Spleen (tissue), 13 donors: ENCODE measurements at places on chromosomes 13 and 19. TPM values are rescaled to one million over a fixed set of nuclear protein-coding genes. Genes with fewer than 3 reads are reported as not detected.

DNA sequence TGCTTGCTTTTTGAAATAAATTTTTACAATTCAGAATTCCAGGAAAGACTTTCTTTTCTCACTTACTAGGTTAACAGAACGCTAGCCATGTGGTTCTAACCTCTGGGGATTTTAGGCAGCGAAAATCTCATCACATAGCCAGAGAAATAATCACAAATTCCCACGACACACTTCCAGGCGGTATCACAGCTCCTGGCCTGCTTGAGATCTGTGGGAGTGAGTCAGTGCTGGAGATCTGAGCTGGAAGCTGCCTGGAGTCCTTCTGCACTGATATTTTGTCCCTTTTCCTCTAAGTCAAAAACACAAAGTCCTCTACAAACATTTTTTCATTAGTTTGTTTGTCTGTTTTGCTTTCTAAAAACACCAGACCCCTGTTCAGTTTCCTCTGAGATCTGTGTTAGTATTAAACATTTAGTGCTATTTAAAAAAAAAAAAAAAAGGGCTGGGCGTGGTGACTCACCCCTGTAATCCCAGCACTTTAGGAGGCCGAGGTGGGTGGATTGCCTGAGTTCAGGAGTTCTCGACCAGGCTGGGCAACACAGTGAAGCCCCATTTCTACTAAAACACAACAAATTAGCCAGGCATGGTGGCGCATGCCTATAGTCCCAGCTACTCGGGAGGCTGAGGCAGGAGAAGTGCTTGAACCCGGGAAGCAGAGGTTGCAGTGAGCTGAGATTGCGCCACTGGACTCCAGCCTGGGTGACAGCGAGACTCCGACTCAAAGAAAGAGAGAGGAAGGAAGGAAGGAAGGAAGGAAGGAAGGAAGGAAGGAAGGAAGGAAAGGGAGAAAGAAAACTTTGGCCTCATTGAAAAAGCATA, 12.2 kb upstream of the UBE2L5 start:
- DNase-seq, result no peak
- peaks cover 8% of the 10 kb centered on the region for H3K4me1 ChIP-seq
- H3K27me3 ChIP-seq, result no peaks in the 10 kb centered on the region
- no peak overlapping the region for H3K27ac ChIP-seq
- H3K4me3 ChIP-seq, result no peak overlapping the region

GRCh38 chr19:5261156-5261890, 79.3 kb downstream of the PTPRS start:
- no peak overlapping the region for H3K27ac ChIP-seq
- H3K4me1 ChIP-seq, result no peaks in the 10 kb centered on the region
- H3K27me3 ChIP-seq, result no peaks in the 10 kb centered on the region
- no peak for DNase-seq

DNA sequence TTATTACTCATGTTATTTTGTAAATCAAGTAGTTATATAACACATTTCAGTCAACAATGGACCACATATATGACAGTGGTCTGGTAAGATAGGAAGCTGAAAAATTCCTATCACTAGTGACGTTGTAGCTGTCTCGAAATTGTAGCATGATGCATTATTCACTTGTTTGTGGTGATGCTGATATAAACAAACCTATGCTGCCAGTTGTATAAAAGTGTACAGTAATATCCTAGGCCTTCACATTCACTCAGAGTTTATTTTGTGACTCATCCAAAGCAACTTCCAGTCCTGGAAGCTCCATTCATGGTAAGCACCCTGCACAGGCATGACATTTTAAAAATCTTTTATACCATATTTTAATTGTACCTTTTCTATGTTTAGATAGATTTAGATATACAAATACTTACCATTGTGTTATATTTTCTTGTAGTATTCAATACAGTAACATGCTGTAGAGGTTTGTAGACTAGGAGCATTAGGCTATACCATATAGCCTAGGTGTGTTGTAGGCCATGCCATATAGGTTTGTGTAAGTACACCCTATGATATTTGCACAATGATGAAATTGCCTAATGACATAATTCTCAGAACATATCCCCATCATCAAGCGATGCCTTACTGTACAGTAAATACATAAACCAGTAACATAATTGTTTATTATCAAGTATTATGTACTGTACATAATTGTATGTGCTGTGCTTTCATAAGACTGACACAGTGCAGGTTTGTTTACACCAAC, 49.3 kb downstream of the IFT88 start:
- H3K27ac ChIP-seq, result no peak overlapping the region
- DNase-seq, result no peak
- no peaks in the 10 kb centered on the region for H3K4me1 ChIP-seq
- H3K27me3 ChIP-seq, result no peaks in the 10 kb centered on the region
- no peaks in the 10 kb centered on the region for H3K36me3 ChIP-seq

GRCh38 chr13:104798486-104798885, 1732.3 kb upstream of the SLC10A2 start:
- no peak overlapping the region for H3K27ac ChIP-seq
- H3K4me3 ChIP-seq, result no peak overlapping the region
- H3K4me1 ChIP-seq, result no peaks in the 10 kb centered on the region
- H3K27me3 ChIP-seq, result no peaks in the 10 kb centered on the region

FGF9 gene
- not detected for total RNA-seq

- H3K4me1 ChIP-seq, result no peaks in the 10 kb centered on the region
- no peak overlapping the region for H3K27ac ChIP-seq
These were observed 111.7 kb downstream of the SHISA2 start for GRCh38 chr13:25939961-25940687.

DNA sequence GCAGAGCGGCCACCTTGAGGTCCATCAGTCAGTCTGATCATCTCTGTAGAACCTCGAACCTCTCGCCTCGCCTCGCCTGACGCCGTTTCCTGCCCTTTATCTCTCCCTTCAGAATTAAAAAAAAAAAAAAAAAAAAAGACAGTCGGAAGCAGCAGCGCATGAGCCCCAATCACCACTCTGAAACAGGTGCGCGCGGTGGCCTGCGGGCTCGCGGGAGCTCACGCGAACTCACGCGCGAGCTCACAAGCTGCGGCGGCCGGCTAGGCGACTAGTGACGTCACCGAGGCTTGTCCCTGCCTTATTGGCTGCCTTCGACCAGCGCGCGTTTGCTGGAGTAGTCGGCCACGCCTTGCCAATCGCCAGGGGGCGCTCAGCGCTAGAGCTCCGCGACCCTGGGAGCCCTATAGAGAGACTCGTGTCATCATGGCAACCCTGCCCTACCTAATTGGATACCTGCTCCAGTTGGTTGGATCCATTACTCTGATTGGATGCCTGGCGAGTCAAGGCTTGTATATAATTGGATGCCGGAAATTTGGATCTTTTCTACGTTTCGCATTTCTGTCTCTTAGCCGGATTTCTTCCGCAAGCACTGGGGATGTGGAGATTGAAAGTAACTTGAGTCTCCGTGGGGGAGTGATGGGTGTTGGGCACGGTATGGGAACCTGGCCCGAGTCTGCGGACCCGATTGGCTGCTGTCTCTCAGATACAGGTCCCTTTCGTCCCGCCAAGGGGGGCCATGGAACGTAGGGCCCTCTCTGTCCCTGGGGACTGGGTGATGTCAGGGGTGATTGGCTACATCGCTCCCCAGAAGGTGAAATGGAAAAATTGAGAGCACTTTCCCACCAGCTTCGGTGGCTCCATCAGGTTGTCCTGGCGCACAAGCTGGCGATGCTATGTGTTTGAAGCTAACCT, 31.6 kb downstream of the SYT3 start:
- no peak overlapping the region for H3K4me3 ChIP-seq
- peak; percentile 84 for DNase-seq
- H3K27ac ChIP-seq, result no peak overlapping the region
- peaks cover 18% of the 10 kb centered on the region for H3K27me3 ChIP-seq

CEACAM4 gene
- total RNA-seq, result 22.3 TPM

EPS8L1 gene
- total RNA-seq, result 3.1 TPM

DNA sequence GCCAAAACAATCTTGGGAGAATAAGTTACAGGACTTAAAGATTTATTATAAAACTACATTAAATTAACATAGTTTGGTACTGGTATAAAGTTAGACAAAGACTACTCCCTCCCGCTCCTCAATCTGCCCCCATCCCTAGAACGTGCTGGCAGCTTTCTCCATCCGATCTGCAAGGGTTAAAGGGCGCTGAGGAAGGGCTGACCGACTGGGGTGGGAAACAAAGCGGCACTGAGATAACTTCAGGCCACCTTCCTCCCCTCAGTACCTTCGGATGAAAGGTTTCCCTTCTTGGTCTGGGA, 790 bp upstream of the SUGT1 start:
- H3K4me3 ChIP-seq, result peak overlapping the region; percentile 66
- H3K27me3 ChIP-seq, result no peaks in the 10 kb centered on the region
- H3K36me3 ChIP-seq, result no peaks in the 10 kb centered on the region
- H3K27ac ChIP-seq, result peak overlapping the region; percentile 94
- H3K4me1 ChIP-seq, result peaks cover 22% of the 10 kb centered on the region

SIPA1L3 gene
- 45.1 TPM for total RNA-seq

DNA sequence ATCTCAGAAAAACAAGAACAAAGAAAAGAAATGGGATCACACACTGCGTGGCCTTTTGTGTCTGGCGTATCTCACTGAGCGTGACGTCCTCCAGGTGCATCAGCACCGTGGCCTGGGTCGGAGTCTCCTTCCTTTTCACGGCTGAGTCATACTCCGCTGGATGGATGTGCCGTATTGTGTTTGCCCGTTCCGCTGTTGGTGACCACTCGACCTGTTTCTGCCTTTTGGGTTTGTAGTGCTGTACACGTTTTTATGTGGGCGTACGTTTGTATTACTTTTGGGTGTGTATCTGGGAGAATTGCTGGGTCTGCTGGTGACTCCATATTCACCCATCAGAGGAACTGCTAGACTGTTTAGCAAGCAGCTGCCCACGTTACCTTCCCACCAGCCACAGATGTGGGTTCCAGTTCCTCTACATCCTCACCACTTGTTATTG, 11.4 kb downstream of the ARID3A start:
- H3K4me3 ChIP-seq, result no peak overlapping the region
- peaks cover 58% of the 10 kb centered on the region for H3K36me3 ChIP-seq
- no peak overlapping the region for H3K27ac ChIP-seq
- no peaks in the 10 kb centered on the region for H3K27me3 ChIP-seq
- no peak for DNase-seq

UFM1 gene
- total RNA-seq, result 58.1 TPM

TLE6 gene
- total RNA-seq, result 2.3 TPM

GRCh38 chr19:44653977-44654774, 10.5 kb downstream of the PVR start:
- peaks cover 21% of the 10 kb centered on the region for H3K4me1 ChIP-seq
- H3K27me3 ChIP-seq, result no peaks in the 10 kb centered on the region
- no peak overlapping the region for H3K27ac ChIP-seq
- H3K4me3 ChIP-seq, result no peak overlapping the region
- peaks cover 9% of the 10 kb centered on the region for H3K36me3 ChIP-seq

DNA sequence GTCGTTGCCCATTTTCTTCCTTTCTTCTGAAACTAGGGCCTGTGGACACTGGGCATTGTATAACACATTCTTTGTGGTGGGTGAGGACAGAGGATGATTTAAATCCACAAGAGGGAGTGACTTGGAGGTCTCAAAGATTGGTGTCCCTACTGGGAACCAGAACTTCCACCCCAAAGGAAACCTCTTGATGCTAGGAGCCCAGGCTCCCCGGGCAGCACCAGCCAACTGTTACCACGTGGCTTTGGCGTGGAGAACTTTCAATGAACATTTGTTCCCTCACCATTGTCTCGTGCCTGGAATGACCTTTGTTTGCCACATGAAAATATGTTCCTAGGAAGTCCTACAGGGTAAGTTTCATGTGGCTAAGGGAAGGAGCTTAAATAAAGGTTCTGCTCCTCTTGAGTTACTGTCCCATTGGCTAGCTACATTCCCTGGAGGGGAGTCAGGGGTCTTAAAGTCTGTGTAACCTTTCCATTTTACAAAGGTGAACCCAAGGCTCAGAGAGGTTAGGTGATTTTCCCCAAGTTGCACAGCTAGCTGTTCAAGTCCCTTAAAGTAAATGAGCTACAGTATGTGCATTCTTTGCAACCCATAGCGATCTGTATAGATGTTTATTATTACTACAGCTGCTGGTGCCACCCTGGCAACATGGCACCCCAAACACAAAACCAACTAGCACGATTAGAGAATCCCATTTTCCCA, 5.0 kb upstream of the CDX2 start:
- no peak overlapping the region for H3K4me3 ChIP-seq
- H3K4me1 ChIP-seq, result peaks cover 12% of the 10 kb centered on the region
- no peaks in the 10 kb centered on the region for H3K36me3 ChIP-seq
- H3K27ac ChIP-seq, result no peak overlapping the region
- peaks cover 100% of the 10 kb centered on the region for H3K27me3 ChIP-seq

GRCh38 chr19:40417643-40417981, 4.4 kb upstream of the PRX start:
- H3K4me1 ChIP-seq, result peaks cover 66% of the 10 kb centered on the region
- peak overlapping the region; percentile 87 for H3K27ac ChIP-seq
- H3K4me3 ChIP-seq, result no peak overlapping the region
- H3K36me3 ChIP-seq, result peaks cover 5% of the 10 kb centered on the region
- H3K27me3 ChIP-seq, result no peaks in the 10 kb centered on the region

GRCh38 chr19:9945319-9945966, 9.1 kb upstream of the OLFM2 start:
- peaks cover 5% of the 10 kb centered on the region for H3K27me3 ChIP-seq
- DNase-seq, result no peak
- no peak overlapping the region for H3K4me3 ChIP-seq
- no peak overlapping the region for H3K27ac ChIP-seq

- no peak overlapping the region for H3K27ac ChIP-seq
- H3K4me3 ChIP-seq, result no peak overlapping the region
- H3K36me3 ChIP-seq, result no peaks in the 10 kb centered on the region
- no peaks in the 10 kb centered on the region for H3K27me3 ChIP-seq
These were observed 28.2 kb downstream of the CILP2 start for GRCh38 chr19:19566306-19566705.

MCEMP1 gene
- total RNA-seq, result 95.6 TPM

- H3K27ac ChIP-seq, result no peak overlapping the region
- peaks cover 4% of the 10 kb centered on the region for H3K27me3 ChIP-seq
- no peak overlapping the region for H3K4me3 ChIP-seq
- peak; percentile 48 for DNase-seq
- no peaks in the 10 kb centered on the region for H3K36me3 ChIP-seq
These were observed 44.6 kb downstream of the ZNF787 start for GRCh38 chr19:56076498-56076897.

IZUMO1 gene
- total RNA-seq, result 2.8 TPM

FAM83E gene
- not detected for total RNA-seq

SIGLEC5 gene
- total RNA-seq, result 12.9 TPM

- no peak for DNase-seq
- no peaks in the 10 kb centered on the region for H3K27me3 ChIP-seq
- no peaks in the 10 kb centered on the region for H3K4me1 ChIP-seq
- no peak overlapping the region for H3K27ac ChIP-seq
These were observed 115.8 kb downstream of the KATNAL1 start for GRCh38 chr13:30191491-30192100.

DNA sequence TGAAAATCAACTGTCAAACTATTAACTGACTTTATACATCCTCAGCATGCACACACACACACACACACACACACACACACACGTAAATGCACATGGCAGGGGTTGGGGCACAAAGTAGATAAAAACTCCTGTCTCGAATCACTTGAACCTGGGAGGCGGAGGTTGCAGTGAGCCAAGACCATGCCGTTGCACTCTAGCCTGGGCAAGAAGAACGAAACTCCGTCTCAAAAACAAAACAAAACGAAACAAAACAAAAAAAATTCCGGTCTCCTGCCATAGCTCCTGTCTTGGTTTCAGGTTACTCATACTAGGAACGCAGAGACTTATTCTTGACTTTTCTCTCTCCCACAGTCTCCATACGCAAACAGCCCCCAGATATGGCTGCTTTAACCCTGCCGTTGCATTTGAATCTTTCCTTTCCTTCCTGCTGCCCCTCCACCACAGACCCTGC, 148.9 kb downstream of the SHISA2 start:
- H3K27me3 ChIP-seq, result no peaks in the 10 kb centered on the region
- DNase-seq, result no peak
- H3K36me3 ChIP-seq, result no peaks in the 10 kb centered on the region
- peaks cover 31% of the 10 kb centered on the region for H3K4me1 ChIP-seq
- H3K4me3 ChIP-seq, result peak overlapping the region; percentile 35
- no peak overlapping the region for H3K27ac ChIP-seq

C19orf53 gene
- 128 TPM for total RNA-seq

OR7A5 gene
- not detected for total RNA-seq

C19orf33 gene
- not detected for total RNA-seq

HCST gene
- total RNA-seq, result 65.5 TPM

TMC4 gene
- 1.0 TPM for total RNA-seq
